Left lung (tissue), 14 donors: ENCODE measurements at places on chromosomes 6 and 20.

DNA sequence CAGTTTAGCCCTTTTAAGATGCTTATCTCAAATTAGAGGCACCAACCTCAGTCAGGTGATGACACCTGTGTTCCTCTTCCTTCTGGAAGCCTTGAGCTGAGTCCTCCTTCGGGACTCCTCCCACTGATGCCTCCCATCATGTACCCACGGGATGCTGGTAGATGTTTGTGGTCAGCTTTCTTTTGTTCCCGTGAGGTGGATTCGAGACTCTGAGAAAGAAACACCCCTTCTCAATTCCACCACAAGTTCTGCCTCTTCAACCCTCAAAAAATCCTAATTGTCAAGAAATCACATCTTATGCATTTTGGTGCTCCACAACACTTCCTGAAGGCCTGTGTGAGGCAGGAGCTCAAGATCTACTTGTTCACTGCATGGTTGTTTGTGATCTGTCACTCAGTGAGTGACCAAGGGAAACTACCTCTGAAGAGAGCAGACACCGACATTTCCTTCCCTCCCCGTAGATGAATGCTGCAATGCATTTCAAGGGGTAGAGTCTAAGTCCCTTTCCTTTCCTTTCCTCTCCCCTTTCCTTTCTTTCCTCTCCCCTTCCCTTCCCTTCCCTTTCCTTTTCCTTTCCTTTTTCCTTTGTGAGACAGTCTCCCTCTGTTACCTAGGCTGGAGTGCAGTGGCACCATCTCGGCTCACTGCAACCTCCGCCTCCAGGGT, 50.5 kb downstream of the PCNA start:
- no peaks in the 10 kb centered on the region for H3K36me3 ChIP-seq
- no peak overlapping the region for H3K4me3 ChIP-seq
- H3K4me1 ChIP-seq: peaks cover 10% of the 10 kb centered on the region
- no peaks in the 10 kb centered on the region for H3K27me3 ChIP-seq
- H3K27ac ChIP-seq: no peak overlapping the region

GRCh38 chr6:167588181-167588919, 238.4 kb upstream of the AFDN start:
- H3K36me3 ChIP-seq: no peaks in the 10 kb centered on the region
- no peaks in the 10 kb centered on the region for H3K4me1 ChIP-seq
- H3K27ac ChIP-seq: no peak overlapping the region
- H3K4me3 ChIP-seq: no peak overlapping the region
- no peak for DNase-seq
- no peaks in the 10 kb centered on the region for H3K27me3 ChIP-seq

GRCh38 chr6:83231146-83231545, 38.0 kb downstream of the RWDD2A start:
- no peaks in the 10 kb centered on the region for H3K27me3 ChIP-seq
- H3K4me1 ChIP-seq: no peaks in the 10 kb centered on the region
- no peak for DNase-seq
- no peak overlapping the region for H3K4me3 ChIP-seq

GRCh38 chr6:44009425-44010321, 117.6 kb downstream of the MRPL14 start:
- no peak overlapping the region for H3K27ac ChIP-seq
- DNase-seq: no peak
- H3K4me3 ChIP-seq: no peak overlapping the region
- peaks cover 28% of the 10 kb centered on the region for H3K4me1 ChIP-seq
- H3K27me3 ChIP-seq: peaks cover 57% of the 10 kb centered on the region
- no peaks in the 10 kb centered on the region for H3K36me3 ChIP-seq
